ENCODE measurements at places on chromosomes 13 and 19.
A peak's percentile ranks its signal among the peaks of the same experiment; 100 is the strongest.

- peak; percentile 76 for DNase-seq
Measured at GRCh38 chr19:3108775-3109174, 14.6 kb downstream of the GNA11 start.

DNA sequence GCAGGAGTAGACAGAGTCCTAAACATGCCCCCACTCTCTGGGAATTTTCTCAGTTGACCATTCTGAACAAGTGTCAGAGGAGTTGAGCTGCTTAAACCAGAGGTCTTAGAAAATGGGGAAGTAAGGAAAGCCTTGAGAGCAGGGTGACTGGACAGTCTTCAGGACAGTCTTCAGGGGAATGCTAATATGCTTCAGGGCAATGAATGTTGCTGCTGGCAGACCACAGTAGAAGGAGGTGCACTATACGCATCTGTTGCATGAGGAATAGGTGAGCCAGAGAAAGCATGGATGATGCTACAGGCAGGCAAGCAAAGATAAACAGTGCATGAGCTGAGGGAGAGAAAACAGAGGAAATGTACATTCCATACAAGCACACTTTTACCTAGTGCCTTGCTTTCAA, 196.6 kb upstream of the GPR12 start:
- DNase-seq: no peak

GRCh38 chr19:43105496-43105895, 23.0 kb upstream of the PSG2 start:
- DNase-seq: no peak

- no peak for DNase-seq
Measured at GRCh38 chr19:13987101-13987890, 18.8 kb downstream of the RFX1 start.

GRCh38 chr19:14395710-14396336, 14.6 kb downstream of the ADGRE5 start:
- DNase-seq: no peak

- peak; percentile 60 for DNase-seq
Measured at GRCh38 chr13:79386125-79386826, 19.8 kb downstream of the RBM26 start.

GRCh38 chr19:33988601-33989000, 183.7 kb upstream of the LSM14A start:
- no peak for DNase-seq

DNA sequence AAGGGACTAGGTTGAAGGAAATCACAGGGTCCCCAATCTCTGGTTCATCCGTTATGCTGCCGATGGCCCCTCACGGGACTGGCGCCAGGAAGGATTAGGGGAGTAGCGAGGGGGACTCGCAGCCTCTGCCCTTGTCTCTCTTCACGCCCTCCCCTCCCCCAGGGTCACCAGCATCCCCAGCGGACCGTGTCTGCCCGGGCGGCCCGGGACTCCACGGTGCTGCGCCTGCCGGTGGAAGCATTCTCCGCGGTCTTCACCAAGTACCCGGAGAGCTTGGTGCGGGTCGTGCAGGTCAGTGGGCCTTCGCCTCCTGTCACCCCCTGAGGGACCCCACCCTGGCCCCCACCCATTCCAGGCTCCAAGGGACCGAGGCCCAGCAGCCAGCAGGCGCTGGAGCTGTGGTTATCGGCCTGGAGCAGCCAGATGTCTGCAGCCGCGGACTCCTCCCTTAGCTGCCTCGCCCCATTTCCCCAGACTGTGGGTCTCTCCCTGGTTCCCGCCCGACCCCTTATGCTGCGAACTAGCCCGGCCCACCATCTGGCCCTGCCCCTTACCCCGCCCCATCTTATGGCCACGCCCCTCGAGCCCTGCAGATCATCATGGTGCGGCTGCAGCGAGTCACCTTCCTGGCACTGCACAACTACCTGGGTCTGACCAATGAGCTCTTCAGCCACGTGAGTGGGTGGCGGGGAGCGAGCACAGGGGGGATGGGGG, 5.4 kb downstream of the PNPLA6 start:
- DNase-seq: no peak

DNA sequence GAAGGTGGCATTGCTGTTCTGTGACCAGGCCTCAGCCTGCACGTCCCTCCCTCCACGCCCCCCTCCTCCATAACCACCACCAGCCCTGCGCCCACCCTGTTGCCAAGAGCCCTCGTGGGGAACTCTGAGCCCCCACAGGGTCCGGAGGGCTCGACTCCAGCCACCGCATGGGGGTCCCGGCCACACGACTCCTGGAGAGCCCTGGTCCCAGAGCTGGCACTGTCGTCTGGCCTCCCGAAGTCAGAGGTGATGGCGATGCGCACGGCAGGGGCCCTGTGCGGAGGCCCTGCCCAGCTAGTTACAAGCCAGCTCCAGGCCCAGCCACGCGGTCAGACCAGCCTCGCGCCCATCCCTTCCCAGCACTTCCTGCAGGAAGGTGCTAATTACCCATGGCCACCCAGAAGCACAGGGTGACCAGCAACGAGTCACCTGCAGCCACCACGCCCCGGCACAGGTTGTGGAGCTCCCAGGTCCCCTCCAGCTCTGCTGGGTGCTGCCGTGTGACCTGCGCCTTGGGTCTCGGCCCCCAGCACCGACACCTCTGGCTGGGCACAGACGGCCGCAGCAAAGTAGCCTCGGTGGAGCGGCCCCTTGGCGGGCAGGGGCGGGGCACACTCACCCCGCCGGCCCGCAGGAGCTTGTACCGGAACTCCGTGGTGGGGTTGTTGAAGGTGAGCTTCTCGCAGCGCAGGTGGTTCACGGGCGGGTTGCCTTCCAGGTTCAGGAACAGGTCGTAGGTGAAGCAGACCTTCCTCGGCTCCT, 49.6 kb downstream of the MLLT1 start:
- DNase-seq: no peak

DNA sequence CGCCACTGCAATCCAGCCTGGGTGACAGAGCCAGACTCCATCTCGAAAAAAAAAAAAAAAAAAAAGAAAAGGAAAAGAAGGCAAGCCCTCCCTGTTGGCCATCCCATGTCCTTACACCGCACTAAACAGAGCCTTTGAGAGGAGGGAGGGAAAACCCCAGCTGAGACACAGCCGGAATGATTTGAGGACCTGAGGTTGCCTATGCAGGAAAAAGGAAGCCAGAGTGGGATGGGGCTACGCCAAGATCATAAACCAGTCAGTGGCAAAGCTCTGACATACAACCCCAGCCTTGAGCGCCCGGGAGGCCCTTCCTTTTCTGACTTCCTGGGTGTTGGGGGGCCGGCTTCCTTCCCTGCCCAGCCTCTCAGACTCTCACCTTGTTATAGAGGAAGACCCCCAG, 12.5 kb upstream of the CHERP start:
- no peak for DNase-seq

GRCh38 chr19:5803752-5804515, 933 bp upstream of the NRTN start:
- peak; percentile 90 for DNase-seq

DNA sequence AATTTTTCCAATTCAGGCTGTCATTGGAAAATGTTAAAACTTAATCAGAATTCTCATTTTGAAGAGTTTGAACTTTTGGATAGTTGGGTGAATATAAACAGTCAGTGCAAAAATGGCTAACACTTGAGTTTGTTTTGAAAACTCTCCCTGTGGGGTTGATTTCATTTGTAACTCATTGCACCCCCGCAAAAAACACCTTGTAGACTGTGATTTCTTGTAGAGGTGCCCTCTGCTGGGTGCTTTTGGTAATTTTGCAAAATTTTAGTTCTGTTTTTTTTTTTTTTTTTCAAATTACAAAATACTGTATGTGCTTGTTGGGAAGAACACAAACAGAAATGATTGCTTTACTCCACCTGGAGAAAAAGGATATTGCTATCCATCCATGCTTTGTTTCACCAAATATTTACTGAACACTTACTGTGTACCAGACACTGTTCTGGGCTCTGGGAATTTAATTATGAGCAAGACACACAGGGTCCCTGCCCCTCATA, 28.2 kb upstream of the GPI start:
- DNase-seq: peak; percentile 61

- DNase-seq: no peak
Measured at GRCh38 chr13:74093691-74094090, 40.5 kb downstream of the KLF12 start.

- no peak for DNase-seq
Measured at GRCh38 chr19:43311706-43312105, 41.8 kb upstream of the CD177 start.

DNA sequence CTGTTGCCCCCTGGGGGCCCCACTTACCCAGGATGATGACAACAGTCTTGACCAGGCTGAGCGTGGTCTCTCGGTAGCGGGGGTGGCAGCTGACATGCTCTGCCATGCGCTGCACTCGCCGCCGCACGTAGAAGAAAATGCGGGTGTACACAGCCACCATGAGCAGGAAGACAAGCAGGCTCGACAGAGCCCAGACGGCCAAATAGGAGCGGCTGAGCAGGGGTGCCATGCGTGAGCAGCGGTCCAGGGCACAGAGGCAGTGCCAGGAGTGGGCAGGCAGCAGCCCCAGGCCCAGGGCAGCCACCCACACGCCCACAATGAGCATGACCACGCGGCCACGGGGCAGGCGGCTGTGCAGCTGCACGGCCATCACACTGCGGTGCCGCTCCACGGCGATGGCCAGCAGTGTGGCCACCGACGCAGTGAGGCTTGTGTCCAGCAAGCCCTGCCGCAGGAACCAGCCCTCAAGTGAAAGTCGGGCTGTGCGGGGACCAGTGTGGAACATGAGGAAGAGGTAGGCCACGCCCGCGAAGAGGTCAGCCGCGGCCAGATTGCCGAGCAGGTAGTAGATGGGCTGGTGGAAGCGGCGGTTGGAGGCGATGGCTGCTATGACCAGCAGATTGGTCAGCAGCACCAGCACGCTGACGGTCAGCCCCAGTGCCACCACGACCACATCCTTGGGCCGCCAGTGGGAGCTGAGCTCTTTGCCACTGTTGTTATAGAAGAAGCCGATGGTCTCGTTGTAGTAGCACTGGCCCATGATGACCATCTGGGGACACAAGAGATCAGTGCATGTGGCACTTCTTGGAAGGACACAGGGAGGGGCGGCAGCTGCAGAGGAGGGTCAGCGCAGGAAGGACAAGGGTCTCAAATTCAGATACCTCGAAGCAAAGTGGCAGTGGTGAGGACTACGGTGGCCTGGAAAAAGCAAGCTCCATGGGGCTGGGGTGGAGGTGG, 1.2 kb downstream of the LPAR2 start:
- no peak for DNase-seq

GRCh38 chr13:20514866-20515265, 10.8 kb downstream of the CRYL1 start:
- DNase-seq: no peak

DNA sequence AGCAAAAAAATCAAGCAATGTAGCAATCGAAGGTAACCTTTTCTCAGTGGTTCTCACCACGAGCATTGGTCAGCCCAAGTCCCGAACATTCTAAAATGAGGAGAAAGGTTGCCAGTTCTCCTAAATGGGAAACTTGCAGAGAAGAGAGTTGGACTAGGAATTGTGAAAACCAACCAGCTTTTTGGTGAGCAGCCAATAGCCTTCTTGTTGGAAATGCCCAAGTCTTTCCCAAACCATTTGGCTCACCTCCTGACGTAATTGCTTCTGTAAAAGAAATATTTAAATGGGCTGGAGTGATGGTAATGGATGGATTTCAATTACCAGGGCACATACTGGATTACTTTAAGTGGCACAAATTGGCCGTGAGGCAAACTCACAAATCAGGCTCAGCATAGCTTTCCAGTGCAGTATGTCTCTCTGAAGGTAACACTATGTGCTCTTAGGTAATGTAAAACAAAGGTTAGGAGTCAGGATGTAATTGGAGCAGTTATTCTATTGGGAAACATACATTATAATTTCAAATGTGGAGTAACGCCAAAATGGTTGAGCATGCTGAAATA, 423.2 kb downstream of the KLF5 start:
- DNase-seq: no peak

DNA sequence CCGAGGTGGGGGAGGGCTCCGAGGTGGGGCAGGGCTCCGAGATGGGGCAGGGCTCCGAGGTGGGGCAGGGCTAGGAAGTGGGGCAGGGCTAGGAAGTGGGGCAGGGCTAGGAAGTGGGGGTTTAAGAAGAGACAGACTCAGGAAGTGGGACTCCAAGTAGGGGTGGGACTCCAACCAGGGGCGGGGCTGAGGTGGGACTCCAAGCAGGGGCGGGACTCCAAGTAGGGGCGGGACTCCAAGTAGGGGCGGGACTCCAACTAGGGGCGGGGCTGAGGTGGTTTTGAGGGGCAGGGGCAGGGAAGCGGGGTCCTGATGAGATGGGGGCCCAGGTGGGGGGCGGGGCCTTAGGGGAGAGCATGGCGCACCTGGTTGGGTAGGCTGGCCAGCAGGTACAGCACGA, 13.6 kb downstream of the CFD start:
- peak; percentile 79 for DNase-seq
